Prostate gland (tissue), 2 donors: ENCODE measurements at places on chromosomes 1 and 21. TPM values are rescaled to one million over a fixed set of nuclear protein-coding genes. Genes with fewer than 3 reads are reported as not detected.
A peak's percentile ranks its signal among the peaks of the same experiment; 100 is the strongest.

Gene WNT9A
- total RNA-seq = 2.0 TPM

Gene CTTNBP2NL
- total RNA-seq = 15.2 TPM

Gene MIB2
- total RNA-seq = 60.6 TPM

Gene VWA5B1
- total RNA-seq = not detected

Gene CELA2B
- not detected for total RNA-seq

Gene EFNA3
- 5.9 TPM for total RNA-seq

Gene PTGER3
- total RNA-seq = 3.6 TPM

Gene RAB25
- 100 TPM for total RNA-seq

Gene SPRR2B
- not detected for total RNA-seq

GRCh38 chr1:234614081-234614489 is 4.1 kb upstream of the IRF2BP2 start:
- DNase-seq = no peak

DNA sequence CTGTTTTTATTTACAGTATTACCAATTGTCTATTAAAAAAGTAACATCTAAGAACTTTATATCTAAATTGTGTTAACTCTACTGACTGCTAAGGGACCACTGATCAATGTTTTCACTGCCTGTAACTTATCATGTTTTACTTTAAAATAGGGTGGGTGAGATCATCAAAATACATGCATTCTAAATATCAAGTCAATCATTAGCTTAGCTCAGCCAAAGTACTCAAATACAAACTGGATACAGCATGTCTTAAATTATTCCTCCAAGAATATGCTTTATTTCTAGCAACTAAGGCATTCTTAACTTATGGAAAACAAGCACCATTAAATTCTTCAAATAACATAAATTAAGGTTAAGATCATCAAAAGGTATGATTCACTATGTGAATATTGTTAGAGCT is 638.7 kb upstream of the RGS18 start:
- DNase-seq = no peak

- no peak for DNase-seq
Measured at GRCh38 chr1:53398091-53398490, 61.1 kb upstream of the DMRTB1 start.

DNA sequence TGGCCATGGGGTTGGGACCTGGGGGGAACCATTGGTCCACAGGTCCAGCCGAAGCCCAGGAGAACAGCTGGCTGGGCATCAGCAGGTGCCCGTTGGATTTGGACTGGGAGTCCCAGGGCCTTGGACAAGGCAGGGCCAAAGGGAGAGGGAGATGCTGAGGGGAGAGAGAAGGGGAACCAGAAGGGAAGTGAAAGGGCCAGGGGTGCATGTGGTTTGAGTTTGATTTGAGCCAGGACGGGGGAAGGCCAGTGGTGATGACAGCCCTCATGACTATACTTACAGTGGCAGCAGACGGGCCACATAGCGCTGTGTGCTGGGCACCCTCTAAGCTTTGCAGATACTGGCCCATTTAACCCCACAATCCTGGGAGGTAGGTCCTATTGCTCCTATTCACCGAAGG is 18.8 kb downstream of the AGRN start:
- DNase-seq = no peak

- DNase-seq = no peak
Measured at GRCh38 chr1:91075233-91076135, 53.6 kb upstream of the ZNF644 start.

DNA sequence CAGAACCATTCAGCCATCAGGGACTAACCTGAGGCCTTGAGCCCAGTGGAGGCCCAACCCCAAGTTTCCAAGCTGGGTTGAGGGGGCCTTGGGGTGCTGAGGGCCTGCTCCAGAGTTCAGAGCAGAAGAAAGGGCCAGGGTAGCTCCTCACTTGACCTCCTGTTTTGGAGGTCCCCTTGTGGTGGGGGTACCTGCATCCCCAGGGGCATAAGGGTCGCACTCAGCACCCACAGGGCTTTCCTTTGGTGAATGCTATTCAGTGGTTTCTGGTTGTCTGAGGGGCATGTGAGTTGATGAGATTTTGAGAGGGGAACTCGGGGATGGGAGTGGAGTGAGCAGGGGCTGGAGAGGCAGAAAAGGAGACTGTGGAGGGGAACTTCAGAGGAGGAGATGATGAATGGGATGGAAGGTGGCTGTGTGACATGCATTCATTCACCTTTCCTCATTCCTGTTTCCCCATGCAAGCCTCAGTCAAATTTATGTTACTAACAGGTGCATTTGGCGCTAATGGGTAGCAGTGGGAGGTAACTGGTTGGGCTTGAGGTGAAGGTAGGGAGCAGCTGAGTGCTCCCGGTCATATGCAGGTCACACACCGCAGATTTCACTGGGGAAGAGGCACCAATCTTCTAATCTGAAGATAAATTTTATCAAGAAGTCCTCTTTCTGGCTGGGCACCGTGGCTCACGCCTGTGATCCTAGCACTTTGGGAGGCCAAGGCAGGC is 50.4 kb downstream of the TEX35 start:
- DNase-seq = no peak

DNA sequence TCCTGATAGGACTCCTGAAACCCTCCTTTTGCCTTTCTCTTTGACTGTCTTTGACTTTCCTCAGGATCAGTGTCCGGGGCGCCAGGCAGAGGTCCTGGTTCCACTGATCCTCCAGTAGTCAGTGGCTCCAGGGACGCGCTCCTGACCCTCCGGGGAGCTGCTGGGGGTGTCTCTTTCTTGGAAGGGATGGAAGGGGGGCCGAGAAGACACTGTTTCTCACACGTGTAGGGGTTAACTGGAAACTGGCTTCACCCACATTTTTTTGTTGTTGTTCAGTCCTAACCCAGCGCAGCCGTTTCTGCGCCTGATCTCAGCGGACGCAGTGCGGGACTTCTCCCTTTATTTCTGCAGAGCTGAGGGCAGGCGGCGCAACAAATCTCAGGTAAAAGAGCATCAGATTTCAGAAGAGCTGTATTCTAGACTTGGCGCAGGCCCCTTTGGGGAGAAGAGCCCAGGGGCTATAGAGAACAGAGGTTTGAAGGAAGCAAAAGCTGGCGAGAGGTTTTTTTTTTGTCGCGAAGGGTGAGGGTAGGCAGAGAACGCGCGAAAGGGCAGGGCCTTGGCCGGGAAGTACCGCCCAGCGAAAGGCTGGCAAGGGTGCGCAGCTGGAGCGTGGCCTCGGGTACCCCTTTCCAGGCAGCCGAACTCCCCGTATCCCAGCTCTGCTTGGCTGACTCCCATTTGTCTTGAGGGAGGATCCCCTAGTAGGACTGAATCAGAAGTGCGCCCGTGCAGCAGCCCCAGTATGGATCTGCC is 4.3 kb upstream of the LHX9 start:
- DNase-seq = no peak

GRCh38 chr1:99233446-99233845 is 30.8 kb upstream of the PLPPR4 start:
- DNase-seq = no peak

DNA sequence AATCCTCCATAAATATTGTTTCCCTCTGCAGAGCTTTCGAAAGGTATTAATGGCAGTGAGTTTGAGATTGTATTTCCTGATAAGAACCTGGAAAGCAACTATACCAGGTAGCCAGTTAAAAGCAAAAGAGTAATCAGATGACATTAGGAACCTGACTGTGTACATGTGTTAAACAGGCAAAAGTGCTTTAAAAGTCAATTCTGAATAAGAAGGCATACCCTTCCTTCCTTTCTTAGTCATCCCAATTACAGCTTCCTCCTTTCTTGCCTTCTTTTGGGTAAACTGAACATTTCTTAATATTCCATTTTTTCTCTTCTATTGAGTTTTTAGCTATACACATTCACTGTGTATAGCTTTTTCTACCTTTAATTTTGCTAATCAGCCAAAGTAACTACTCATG is 144.7 kb downstream of the ZNF281 start:
- DNase-seq = no peak

- DNase-seq = no peak
Measured at GRCh38 chr1:107637101-107637500, 327.9 kb downstream of the VAV3 start.

DNA sequence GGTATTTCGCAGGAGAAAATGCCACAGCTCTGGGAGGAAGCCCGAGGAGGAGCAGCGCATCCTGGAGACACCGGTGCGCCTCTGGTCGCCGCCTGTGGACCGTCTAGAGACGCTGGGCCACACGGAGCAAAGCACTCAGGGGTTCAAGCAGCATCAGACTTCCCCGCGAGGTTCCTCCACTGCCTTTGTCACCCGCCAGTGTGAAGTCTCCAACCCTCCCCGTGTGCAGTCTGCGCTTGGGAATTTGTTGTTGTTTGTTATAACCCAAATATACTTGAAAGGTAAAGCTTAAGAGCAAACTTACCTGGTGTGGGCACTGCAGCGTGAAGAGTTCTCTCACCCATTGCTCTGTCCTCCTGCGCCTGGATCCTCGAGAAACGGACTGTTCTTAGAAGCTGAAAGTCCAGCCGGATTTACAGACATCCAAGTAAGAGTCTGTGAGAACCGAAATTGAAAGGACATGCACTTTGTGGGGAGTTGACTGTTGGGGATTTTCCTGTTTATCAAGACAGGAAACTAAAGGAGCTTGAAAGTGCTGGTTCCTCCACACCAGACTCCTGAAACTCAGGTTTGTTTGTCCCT is at the start of gene GBP4:
Gene GBP4 (minus strand): TSS at position 452 of the 582 bp plus-strand sequence. CDS start 108 bp downstream, at position 344.
- DNase-seq = peak; percentile 55

- no peak for DNase-seq
Measured at GRCh38 chr1:150018165-150018564, 7.6 kb upstream of the OTUD7B start.

- DNase-seq = no peak
Measured at GRCh38 chr1:85174503-85174902, 26.3 kb downstream of the SYDE2 start.

DNA sequence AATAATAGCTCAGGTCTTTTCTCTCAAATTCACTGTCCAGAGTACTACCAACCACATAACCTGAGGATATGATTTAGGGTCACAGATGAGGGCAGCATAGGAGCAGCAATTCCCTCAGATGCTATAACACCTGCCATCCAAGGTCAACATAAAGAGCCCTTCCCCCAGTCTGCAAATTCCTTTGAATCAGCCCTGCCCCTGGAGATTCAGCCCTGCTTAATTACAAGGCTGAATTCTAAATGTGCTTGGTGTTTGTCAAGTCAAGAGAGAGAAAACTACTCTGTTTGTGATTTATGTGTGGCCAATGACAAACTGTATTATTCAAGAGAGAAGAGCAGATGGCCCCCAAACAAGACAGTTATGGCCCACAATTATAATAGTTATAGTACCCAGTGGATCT is 195.7 kb upstream of the ADGRL2 start:
- no peak for DNase-seq

GRCh38 chr1:56418151-56418631 is 161.2 kb downstream of the PLPP3 start:
- DNase-seq = no peak

DNA sequence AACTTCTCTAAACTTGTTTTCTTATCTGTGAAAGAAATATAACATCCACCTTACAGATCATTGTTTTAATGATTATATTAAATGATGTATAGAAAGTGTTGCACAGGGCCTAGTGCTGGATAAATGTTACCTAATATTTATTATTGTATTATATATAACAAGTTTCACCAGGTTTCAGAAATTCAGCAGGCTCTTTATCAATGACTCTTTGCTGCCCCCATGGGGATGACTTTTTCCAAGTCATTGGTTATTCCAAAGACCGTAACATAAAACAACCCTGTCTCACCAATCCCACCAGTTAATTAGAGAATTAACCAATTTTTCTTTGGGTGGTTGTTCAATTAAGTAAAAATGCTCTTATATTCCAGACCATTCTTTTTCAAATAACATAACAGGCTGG is 7.3 kb upstream of the DEDD start:
- peak; percentile 39 for DNase-seq

GRCh38 chr1:27132624-27133023 is 22.3 kb downstream of the SLC9A1 start:
- DNase-seq = no peak

GRCh38 chr1:182674346-182675246 is 9.8 kb downstream of the RGS8 start:
- DNase-seq = no peak

DNA sequence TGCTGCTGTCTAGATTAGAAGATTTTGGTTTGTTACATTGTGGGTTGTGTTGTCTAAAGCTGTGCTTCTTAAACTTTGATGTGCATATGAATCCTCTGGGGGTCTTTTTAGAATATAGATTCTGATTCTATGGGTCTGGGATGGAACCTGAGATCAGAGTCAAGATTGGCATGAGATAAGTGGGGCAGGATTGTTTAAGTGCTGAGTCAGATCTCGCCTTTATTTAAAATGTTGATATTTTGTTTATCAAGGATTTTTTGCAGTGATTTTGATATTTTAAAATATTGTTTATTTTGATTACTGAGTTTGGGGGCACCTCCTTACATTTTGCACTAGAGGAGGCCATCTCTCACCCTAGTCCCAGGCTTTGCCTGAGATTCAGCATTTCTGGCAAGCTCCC is 114.8 kb downstream of the LAMC2 start:
- DNase-seq = no peak

- DNase-seq = no peak
Measured at GRCh38 chr1:1358433-1359271, at the start of gene MXRA8. Gene MXRA8 (minus strand): TSS chr1:1358555. CDS start chr1:1358504, 51 bp downstream.

- DNase-seq = no peak
Measured at GRCh38 chr1:1377540-1378205, 2.7 kb upstream of the AURKAIP1 start.

DNA sequence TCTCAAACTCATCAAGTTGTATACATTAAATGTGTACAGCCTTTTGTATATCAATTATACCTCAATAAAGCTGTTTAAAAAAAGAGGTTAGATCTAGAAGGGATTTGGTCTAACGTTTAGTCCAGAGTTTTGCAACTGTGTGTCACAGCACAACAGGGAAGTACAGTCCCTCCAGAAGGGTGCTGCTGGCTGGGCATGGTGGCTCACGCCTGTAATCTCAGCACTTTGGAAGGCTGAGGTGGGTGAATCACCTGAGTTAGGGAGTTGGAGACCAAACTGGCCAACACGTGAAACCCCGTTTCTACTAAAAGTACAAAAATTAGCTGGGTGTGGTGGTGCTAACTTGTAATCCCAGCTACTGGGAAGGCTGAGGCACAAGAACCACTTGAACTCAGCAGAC is 78.3 kb upstream of the HAO2 start:
- DNase-seq = no peak

DNA sequence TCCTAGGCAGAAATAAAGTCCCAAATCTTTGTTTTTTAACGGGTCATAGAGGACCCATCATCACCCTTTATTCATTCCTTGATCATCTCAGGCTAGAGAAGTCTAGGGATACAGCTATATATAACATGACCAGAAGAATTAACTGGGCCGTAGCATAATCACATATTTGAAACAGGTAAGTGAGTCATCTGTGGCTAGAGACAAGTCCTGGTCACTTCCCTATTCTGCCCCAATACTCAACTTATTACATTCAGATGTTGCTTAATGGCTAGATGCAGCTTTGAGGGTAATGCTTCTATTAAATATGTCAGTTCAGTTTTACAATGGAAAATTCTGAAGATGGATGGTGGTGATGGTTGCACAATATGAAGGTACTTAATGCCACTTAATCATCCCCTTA is 47.0 kb downstream of the EXO1 start:
- no peak for DNase-seq
